Omental fat pad (tissue), 4 donors: ENCODE measurements at places on chromosomes 12 and 14.

- DNase-seq: peak; percentile 51
Measured at GRCh38 chr14:67837011-67837624, 17.5 kb downstream of the RAD51B start.

GRCh38 chr12:113341535-113341934 lies 6.6 kb upstream of the SLC8B1 start:
- DNase-seq: no peak

DNA sequence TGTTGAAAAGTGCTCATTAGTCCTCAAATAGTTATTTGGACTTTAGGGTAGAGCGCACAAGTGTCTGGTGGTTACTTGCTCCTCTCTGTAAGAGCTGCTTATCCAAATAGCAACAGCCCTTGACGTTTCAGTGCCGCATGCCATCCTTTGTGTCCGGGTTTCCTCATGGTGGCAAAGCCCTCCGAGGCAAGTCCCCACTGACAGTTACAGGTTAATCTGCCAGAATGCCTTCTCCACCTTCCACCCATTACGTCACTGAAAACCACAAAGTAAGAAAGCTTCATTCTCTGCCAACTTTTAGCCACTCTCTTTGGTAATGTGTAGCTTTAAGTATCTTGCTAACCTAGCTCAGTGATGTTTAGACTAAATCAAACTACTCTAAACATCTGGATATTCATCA lies 78.6 kb downstream of the POLR3B start:
- no peak for DNase-seq

DNA sequence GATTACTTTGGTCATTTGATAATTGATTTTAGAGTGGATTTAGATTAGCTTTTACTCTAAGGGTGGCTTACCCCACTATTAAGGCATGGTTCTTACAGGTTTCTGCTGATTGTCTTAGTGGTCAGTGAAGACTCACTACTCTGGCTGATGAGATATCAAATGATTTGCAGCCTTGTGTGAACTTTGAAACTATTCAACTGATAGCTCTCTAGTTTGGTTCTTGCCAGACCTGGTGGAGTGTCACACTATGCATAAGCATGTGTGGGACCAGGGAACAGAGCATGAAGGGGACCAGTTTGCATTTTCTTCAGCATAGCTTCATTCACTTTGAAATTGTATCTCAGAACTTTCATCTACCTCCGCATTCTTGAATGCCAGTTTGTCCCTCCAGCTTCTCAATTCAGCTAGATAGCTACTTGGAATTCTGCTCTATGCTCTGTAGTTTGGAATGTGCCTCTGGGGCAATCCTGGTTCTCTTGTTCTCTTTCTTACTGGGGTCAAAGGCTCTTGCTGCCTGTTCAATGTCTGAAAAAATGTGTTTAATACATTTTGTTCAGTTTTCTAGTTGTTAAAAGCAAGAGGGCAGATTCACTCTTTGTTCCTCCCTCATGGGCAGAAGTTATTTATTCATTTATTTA lies 12.7 kb downstream of the SCYL2 start:
- DNase-seq: no peak

DNA sequence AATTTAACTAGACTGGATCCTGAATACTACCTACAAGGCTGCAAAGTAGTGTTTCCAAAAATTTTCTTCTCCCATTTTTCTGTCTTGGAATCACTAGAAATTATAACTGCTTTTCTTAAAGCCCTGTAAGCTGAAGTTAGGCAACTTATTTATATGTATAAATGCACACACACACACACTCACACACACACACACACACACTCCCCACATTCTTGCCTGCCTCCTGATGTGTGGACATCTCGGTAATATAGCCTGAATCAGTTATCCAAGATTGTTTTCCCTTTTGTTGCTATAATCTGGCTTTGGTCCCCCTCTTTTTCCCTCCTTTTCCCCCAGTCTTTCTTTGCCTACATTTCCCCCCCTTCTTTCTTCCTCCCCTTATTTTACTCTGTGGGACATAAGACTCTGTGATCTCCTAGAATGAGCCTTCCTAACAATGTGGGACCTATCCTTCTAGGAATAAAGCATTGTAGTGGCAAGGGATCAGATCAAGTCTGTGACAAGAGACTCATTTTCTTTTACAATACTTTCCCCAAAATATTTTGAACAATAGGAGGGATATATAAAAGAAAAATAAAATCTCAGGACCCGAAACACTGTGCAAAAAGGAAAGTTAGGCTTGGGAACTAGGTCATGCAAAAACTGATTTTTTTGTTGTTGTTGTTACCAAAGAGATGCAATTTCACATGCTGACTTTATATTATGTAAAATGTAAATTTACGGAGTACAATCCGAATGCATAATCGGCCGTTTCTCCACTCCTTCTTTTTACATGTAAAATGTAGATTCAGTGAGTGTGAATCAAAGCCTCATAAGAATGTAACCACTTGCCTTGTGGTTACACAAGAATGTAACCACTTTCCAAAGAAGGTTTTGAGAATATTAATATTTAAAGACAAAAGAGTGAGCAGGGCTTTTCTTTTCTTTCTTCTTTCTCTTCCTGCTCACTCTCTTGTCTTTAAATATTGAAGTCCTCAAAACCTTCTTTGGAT lies 26.3 kb upstream of the CD69 start:
- no peak for DNase-seq

DNA sequence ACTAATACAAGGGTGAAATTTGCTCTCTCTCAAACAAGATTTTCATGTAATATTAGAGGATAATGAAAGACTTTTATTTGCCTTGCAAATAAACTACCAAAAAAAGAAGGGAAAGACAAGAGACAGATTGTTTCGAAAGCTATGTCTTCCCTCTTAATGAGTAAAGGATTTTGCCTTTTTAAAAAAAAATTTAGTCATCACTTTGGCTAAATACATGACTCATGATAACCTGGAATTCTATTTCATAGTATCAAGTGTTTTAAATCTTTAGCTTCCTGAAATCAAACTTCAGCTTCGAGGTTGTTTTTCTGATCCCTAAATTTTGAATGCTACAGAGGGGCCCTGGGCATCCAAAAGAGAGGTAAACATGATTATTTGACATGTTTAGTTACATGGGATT lies 144.4 kb downstream of the CCDC59 start:
- DNase-seq: no peak

GRCh38 chr12:52452101-52452500 lies at the start of gene KRT6B:
Gene KRT6B (minus strand): TSS chr12:52452146. CDS start chr12:52452078, 68 bp downstream.
- no peak for DNase-seq

DNA sequence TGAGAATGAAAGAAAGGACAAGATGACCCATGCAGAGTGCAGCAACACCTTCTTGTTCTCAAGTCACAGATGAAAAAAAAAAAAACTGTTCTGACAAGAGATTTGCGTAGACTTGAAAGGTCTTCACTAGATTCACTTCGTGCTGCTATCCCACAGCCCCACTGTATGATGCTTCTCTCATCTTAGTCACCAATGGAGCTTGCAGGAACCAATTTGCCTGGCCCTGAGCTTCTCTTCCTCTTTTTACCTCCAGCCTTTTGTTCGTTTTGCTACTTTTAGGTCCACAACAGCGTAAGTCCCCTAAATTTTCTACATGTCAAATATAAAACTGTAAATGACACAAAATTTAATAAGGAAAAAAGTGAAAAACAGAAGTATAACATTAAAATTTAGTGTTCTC lies 107.9 kb upstream of the NAP1L1 start:
- no peak for DNase-seq

DNA sequence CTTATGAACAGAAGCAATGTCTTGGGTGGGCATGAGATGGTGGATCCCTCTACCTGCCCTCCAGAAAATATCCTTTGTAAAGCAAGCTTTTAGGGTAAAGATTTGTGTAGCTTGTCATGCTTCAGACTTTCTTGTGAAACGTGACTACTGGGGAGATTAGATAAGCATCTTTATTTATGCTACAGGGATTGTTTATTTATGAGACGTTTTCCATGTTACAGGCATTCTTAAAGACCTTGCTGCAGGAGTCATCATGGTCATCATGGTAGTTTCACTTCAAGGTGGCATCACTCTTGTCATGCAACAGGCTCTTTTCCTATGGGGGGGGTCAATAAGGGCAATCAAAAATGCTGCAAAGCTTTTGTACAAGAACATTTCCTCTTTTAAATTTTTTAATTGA lies 8.2 kb upstream of the MIS18BP1 start:
- no peak for DNase-seq

DNA sequence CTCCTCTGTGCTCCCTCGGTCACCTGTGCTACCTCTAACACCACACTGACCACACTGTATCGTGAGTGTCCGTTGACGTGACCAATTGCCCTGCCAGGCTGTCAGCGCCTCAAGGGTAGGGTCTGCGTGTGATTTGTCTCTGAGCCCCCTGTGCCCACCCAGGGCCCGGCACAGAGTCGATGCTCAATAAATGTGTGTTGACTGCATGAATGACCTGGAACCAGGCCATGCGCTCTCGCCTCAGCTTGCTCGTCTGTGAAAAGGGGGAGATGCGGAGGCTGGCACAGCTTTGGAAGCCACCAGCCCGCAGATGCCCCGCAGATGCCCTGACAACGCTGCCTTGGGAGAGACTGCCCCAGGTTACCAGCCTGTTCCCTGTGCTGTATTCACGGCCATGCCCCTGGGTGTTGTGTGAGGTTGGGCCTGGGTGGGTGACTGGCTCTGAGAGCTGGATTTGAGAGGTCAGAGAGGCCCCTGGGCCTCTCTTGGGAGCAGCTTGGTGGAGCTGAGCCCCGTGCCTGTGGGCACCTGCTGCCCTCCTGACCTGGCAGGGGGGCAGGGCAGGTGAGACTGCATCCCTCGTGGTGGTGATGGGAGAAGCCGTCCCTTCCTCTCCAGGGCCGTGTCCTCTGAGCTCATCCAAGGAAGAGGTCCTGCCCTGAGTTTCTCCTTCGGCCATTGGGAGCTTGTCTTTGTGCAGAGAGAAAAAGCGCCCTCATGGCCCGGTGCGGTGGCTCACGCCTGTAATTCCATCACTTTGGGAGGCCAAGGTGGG lies 43.2 kb downstream of the CYP46A1 start:
- peak; percentile 12 for DNase-seq

DNA sequence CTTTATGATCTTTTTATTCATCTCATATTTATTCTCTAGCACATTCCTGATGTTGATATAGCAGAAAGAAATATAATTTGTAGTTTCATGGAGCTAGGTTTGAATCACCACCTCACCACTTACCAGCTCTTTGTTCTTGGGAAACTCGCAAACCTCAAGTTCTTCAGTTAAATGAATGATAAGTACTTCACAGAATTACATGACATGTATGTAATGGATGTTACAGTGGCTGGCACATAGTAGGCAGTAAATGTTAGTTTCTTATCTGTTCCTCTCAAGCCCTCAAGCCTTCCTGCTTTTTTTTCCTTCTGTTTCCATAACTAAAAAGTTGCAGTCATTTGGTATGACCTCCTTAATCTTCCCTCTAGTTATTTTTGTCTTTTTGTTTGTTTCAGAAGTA lies 54.9 kb downstream of the SPATS2 start:
- no peak for DNase-seq

GRCh38 chr12:51841727-51842126 lies 6.8 kb downstream of the FIGNL2 start:
- DNase-seq: no peak

- no peak for DNase-seq
Measured at GRCh38 chr14:104799244-104800014, 1.5 kb upstream of the ZBTB42 start.

DNA sequence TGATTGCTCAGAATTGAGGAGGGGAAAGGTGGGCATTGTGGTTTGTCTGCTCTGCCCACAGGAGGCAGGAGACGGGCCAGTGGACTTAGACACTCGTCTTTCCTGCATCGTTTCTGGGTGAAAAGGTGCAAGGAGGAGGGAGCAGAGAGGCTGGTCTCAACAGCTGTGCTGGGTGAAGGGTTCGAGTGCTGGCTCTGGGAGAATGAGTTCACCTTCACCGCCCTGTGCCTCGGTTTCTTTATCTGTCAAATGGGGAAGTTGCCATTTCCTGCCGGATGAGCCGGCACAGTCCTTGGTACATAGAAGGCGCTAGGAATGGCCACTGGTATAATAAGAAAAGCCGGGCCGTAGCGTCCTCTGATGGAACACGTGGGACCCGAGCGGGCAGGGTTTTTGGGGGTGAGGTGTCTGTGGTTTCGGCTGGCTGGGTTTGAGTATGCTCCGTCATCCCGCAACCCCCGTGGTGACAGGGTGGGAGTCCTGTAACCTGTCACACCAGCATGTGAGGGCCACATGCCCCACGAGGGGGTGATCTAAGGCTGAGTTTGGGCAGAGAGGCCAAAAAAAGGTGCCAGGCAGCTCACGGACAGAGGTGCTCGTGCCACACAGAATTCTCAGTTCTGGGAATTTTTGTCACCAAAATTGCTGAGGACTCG lies 7.3 kb downstream of the BCL7A start:
- DNase-seq: no peak

GRCh38 chr12:49945394-49946080 lies 5.0 kb upstream of the AQP2 start:
- DNase-seq: peak; percentile 78

GRCh38 chr12:109689426-109689825 lies 24.2 kb upstream of the FAM222A start:
- DNase-seq: no peak

- DNase-seq: no peak
Measured at GRCh38 chr12:11650286-11651281, 1.1 kb downstream of the ETV6 start.

DNA sequence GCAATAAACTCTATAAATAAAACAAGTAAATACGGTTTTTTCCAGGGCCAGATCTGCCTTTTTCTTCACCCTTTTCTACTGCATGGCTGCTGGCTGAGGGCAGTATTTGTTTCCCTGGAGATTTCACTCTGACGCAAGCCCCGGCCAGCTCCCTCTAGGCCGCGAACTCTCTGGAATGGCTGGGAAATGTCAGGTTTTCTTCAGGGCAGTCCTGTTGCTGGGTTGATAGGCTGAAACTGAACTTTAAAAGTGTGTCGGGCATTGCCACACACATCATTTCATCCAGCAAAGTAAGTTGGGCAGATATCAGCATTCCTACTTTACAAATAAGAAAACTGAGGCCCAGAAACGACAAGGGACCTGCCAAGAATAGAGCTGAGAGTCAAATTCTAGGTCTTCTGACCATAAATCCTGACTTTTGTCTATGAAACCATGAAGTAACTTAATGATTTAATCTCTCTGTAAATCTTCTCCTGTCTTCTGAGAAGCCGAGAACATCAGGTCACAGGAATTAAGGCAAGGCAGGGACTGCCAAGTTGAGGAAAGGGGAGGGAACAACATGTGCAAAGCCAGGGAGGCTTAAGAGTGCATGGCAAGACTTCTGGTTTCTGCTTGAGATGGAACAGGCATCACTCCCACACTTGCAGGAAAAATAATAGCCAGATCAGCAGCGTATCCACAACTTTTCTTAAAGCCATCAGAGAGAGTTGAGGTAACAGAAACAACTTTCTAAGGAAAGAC lies 205.0 kb upstream of the CCDC196 start:
- DNase-seq: no peak

DNA sequence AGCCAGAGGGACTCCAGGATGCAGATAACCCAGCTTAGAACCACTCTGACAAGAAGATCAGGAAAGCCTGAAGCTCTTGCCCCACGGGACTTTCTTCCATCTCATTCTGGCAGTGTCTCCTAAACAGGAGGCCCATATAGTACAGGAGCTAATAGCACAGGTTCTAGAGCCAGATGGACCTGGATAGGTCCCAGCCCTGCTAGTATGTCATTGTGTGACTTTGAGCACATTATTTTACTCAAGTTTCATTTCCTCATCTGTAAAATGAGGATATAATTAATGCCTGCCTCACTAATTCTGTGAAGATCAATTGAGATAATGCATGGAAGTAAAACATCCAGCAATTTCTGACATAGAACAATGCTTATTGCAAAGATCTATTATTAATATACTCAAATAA lies 66.5 kb upstream of the GZMB start:
- DNase-seq: no peak
